Kidney (tissue), 22 donors: ENCODE measurements at places on chromosomes 3 and 15. TPM values are rescaled to one million over a fixed set of nuclear protein-coding genes. Genes with fewer than 3 reads are reported as not detected.

DNA sequence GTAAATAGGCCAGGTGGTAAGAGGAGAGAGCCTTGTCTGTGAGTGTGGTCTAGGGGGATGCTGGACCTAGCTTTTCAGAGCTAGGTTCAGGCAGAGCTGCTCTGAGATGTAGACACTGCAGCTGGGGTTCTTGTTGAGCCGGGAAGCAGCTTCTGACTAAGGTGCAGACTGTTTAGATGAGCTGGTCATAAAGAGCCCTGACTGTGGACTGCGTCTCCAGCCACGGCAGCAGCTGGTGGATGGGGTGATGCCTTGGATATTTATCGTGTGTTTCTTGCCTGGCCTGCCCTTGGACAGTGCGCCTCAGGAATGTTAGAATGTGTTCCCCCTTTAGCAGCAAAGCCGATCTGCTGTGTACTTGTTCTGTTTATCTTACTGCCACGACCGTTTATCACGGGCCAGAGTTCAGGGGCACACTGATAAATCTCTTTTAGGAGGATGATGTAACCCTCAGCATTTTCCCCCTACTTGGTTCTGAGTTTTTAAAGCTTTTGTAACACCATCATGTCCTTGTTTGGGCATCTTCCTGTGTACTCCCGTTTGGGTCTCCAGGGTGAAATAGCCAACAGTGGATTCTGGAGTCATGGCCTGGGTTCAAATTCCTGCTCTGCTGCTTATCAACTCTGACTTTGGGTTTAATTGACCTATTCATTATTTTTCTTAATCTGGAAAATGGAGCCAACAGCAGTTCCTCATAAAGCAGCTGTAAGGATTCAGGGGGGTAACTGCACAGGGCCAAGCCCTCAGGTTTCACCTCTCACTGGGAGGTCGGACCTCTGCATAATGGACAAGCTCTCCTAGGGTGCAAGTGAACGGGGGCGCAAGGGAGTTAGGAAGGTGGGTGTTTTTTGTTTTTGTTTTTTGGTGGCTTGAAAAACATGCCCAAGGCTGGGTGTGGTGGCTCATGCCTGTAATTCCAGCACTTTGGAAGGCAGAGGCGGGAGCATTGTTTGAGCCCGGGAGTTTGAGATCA, 51.4 kb downstream of the FLNB start:
- DNase-seq: peak; percentile 95

The TGM4 gene
- not detected for polyA plus RNA-seq

The P3H2 gene
- polyA plus RNA-seq: 57.2 TPM

The SLC24A5 gene
- polyA plus RNA-seq: not detected

GRCh38 chr3:144242747-144243146, 271.1 kb downstream of the DIPK2A start:
- DNase-seq: no peak

- DNase-seq: no peak
Measured at GRCh38 chr3:94234177-94234788, 171.4 kb downstream of the NSUN3 start.

DNA sequence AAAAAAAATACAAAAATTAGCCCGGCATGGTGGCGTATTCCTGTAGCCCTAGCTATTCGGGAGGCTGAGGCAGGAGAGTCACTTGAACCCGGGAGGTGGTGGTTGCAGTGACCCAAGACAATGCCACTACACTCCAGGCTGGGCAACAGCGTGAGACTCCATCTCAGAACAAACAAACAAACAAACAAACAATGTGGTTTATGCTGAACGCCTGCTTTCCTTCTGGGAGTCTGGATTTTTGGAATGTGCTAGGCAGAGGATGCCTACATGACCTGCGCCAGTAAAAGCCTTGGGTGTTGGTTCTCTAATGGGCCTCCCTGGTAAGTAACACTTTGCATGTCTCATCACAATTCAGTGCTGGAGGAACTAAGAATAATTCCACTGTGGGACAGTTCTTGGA, 43.5 kb downstream of the PCNP start:
- DNase-seq: no peak

The ANKUB1 gene
- polyA plus RNA-seq: not detected

GRCh38 chr15:39030291-39031070, 465.9 kb upstream of the RASGRP1 start:
- DNase-seq: no peak
